Caki2 (cell line): ENCODE measurements at places on chromosomes 6 and 20. TPM values are rescaled to one million over a fixed set of nuclear protein-coding genes. Genes with fewer than 3 reads are reported as not detected.

The TRIM40 gene
- total RNA-seq, result not detected in 2 replicates

The WASF1 gene
- 21.9 and 26.5 TPM in 2 replicates for total RNA-seq

DNA sequence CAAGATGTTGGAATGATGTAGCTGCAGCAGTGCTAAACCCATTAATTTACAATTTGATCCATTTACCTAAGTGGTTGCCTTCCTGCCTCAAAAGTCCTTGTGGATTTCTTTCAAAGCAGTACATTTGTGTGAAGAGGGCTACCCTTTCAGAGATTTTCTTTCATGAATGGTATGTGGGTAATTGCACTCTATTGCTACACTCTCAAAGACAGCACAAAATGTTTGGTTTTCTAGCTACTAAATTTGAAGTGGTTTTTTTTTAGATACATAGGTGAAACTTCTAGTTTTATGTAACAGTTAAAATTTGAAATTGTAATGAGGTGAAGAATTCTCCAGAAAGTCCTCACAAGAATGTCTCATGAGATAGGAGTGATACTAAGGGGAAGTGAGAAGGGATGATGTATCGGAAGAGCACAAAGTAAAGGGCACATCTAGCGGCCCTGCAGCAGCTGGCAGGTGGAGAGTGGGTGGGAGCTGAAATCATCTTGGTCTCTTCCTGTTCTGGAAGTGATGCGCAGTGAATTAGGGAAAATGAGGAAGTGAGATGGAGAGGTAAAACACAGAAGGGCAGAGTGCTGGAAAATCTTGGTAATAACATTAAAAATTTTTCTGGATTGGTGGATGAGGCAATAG is 236.8 kb upstream of the MAN1A1 start:
- DNase-seq, result no peak

DNA sequence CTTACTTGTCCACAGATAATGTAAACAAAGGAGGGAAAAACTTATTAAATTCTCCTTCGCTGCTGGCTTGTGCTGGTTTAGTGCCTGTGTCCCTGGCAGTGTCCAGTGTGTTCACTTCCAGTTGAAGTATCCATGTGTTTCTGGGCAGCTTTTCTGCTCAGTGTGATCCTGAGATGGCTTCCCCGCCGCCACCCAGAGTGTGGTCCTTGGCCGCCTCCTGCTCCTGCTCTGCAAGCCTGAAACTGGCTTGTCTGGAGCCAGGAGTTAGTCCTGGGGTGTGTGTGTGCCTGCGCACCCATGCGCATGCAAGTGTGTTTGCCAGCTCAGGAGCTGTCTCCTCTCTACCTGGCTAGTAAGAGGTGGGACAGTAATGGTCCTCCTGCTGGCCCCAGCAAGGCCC is 7.2 kb downstream of the BTBD3 start:
- no peak for DNase-seq

DNA sequence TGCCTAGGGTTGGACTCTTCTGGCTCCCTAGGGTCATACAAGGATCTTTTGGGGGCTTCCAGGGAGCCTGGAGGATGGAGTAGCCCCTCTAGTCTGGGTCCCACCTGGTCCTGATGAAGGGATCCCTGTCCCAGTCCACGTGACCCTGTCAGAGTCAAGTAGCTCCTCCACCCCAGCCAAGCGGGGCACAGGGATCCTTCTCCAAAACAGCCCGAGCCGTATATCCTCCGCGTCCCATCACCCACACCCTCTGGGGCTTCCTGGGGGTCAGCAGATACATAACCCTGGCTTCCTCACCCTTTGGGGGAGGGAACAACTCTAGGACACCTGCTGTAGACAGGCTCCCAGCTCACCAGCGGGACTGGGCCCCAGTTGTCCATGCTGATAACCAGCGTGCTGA is 28.0 kb downstream of the BPIFB1 start:
- no peak for DNase-seq

DNA sequence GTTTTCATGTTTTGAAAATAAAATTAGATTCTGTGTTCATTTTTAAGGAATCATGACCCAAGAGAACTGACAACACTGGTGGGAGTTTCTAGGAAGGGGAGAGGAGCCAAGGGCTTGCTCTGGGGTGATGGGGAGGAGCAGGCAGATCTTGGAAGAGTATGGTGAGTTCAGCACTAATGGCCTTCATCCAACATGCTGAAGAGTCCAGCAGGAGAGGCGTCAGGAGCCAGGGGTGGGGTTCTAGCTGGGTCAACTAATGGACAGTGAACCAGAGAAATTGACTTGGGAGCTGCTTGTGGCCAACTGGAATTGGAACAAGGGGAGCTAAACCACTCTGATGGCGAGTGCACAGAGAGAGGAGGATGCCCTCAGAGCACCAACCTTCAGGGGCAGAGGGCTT is 107.1 kb downstream of the MRPL14 start:
- no peak for DNase-seq
